Activated CD4-positive, alpha-beta T cell treated with anti-CD3 and anti-CD28 coated beads for 36 hours (primary cell): ENCODE measurements at places on chromosomes 11 and 22. TPM values are rescaled to one million over a fixed set of nuclear protein-coding genes. Genes with fewer than 3 reads are reported as not detected.

GRCh38 chr11:1088927-1089737 is 14.5 kb downstream of the MUC2 start:
- no peaks in the 10 kb centered on the region for H3K27me3 ChIP-seq
- no peak for DNase-seq
- H3K4me3 ChIP-seq = no peak overlapping the region
- no peaks in the 10 kb centered on the region for H3K36me3 ChIP-seq

The SUSD2 gene
- total RNA-seq = 0.80 TPM

DNA sequence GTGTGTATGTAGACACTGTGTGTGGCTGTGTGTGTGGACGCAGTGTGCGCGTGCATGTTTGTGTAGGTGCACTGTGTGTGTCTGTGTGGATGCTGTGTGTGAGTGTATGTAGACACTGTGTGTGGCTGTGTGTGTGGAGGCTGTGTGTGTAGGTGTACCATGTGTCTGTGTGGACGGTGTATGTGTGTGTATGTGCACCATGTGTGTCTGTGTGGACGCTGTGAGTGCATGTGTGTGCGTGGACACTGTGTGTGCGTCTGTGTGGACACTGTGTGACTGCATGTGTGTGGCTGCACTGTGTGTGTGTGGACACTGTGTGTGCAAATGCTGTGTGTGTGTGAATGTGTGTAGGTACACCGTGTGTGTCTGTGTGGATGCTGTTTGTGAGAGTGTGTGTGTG is 10.3 kb downstream of the TRPM5 start:
- H3K4me1 ChIP-seq = no peaks in the 10 kb centered on the region
- H3K4me3 ChIP-seq = no peak overlapping the region
- H3K27me3 ChIP-seq = no peaks in the 10 kb centered on the region
- H3K36me3 ChIP-seq = no peaks in the 10 kb centered on the region

The HBB gene
- total RNA-seq = not detected

The CBLIF gene
- total RNA-seq = not detected

The KCNA4 gene
- not detected for total RNA-seq

DNA sequence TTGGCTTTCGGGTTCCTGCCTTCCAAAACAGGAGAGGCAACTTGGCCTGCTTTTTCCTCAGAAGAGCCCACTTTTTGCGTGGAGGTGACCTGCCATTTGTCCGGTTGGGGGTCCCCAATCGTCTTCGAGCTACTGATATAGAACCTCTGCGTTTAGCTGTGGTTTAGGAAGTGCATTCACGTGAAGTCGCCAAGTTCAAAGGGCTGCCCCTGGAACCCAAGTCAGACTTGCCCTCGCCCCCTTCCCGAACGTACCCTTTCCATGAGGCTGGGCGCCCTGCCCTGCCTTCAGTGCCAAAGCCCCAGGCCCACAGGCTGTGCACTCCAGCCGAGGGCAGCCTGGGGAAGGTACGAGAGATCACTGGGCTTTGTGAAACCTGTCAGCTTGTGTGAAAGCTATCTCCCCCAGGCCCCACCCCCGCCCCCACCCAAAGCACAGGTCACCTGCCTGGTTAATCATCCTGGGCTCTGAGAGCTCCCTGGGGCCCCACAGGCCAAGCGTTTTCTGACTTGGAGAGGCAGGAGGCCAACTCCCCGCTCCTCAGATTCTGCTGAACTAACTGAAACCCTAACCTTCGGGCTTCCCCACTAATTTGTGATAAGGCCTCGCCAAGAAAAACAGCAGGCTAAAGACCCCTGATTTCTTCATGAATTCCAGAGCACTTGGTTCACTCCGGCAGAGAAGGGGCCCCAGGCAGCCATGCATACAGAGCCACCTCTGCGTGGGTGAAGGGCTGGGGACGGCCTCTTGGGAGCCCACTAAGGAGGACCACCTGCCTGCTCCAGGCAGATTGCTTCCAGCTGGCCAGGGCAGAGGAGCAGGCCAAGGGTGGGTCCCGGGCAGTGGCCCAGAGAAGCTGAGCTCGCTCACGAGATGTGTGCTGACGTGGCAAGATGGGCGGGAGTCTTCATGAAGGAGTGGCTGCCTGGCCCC is 25.8 kb upstream of the KCNQ1OT1 start:
- no peaks in the 10 kb centered on the region for H3K36me3 ChIP-seq
- no peaks in the 10 kb centered on the region for H3K4me1 ChIP-seq
- H3K4me3 ChIP-seq = no peak overlapping the region
- no peaks in the 10 kb centered on the region for H3K27me3 ChIP-seq

The FAR1 gene
- 36.4 TPM for total RNA-seq

The CD3D gene
- 331 TPM for total RNA-seq

The APOA5 gene
- not detected for total RNA-seq

- peak overlapping the region; percentile 91 for H3K27ac ChIP-seq
- H3K27me3 ChIP-seq = no peaks in the 10 kb centered on the region
- DNase-seq = no peak
These were observed 42.8 kb downstream of the PACS1 start for GRCh38 chr11:66112601-66113499.

DNA sequence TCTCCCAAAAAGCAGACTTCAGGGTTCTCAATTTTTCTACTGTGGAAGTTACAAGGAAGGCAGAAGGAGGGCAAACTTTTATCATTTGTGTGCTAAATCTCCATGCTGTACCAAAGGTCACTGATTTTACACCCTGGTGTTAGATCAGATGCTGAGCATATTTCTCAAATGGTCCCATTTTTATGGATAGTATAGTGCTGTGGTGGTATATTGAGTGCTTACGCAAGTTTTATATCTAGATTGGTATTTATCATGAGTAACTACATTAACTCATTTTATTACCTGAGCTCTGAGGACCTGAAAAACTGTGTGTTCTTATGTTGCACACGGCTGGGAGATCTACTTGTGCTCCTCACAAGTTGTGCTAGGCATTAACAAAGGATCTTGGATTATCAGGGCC is 75.1 kb downstream of the PRR5L start:
- DNase-seq = no peak
- peaks cover 20% of the 10 kb centered on the region for H3K27me3 ChIP-seq
- H3K4me3 ChIP-seq = no peak overlapping the region

GRCh38 chr11:114154271-114155047 is 94.9 kb downstream of the ZBTB16 start:
- H3K4me1 ChIP-seq = peaks cover 38% of the 10 kb centered on the region
- H3K27me3 ChIP-seq = no peaks in the 10 kb centered on the region
- no peak overlapping the region for H3K27ac ChIP-seq
- no peaks in the 10 kb centered on the region for H3K36me3 ChIP-seq
- DNase-seq = no peak
- no peak overlapping the region for H3K4me3 ChIP-seq

The GDPD4 gene
- not detected for total RNA-seq
